Fibroblast of skin of back (primary cell): ENCODE measurements at places on chromosomes 6 and 20.

DNA sequence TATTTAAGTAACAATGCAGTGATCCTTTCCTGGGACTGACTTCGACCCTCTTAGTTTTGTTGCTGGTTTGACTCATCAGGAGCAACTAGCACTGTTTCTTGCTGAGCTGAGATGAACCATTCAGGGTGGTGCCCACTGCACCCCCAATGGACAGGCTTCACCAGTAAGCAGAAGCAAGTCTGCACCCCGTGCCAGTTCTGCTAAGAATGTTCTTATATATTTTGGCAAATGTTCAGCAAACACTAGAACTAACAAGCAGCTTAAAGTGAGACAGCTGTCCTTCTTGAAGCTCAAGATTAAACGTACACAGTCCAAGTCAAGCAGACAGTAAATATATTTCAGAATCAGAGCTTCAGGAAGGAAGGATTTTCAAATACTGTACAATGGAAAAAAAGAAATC lies 561.3 kb upstream of the CDH4 start:
- DNase-seq = no peak

- DNase-seq = peak; percentile 48
These were observed 73.1 kb downstream of the OR2B2 start for GRCh38 chr6:27838945-27839625.

DNA sequence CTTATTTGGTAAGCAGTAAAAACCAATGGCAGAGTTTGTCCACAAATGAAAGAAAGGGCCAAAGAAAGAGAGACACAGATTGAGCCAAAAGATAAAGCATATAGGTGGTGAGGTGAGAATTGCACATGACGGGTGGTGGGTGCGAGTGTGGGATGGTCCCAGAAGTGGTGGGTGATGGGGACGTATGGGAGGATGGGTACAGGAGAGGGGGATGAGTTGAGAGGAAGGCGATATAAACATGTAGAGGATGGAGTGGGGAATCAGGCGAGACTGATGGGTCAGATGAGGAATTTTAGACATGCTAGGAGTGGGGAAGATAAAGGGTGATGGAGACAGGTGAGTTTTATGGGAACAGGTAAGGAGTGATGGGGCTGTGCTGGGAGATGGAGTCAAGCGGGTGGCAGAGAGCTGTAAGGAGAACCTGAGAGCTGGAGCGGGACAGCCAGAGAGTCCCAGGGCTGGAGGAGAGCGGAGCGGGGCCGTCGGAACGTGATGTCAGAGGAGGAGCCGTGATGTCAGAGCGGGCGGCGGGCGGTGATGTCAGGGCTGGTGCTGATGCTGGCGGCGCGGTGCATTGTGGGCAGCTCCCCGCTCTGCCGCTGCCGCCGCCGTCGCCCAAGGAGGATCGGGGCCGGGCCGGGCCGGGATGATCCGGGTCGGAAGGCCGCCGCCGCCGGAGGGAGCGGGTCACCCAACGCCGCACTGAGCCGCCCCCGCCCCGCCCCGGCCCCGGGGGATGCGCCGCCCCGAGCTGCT lies at the start of gene TTBK1:
Gene TTBK1 (plus strand): TSS at position 574 of the 756 bp plus-strand sequence. CDS start 3,180 bp downstream, outside the sequence.
- no peak for DNase-seq

DNA sequence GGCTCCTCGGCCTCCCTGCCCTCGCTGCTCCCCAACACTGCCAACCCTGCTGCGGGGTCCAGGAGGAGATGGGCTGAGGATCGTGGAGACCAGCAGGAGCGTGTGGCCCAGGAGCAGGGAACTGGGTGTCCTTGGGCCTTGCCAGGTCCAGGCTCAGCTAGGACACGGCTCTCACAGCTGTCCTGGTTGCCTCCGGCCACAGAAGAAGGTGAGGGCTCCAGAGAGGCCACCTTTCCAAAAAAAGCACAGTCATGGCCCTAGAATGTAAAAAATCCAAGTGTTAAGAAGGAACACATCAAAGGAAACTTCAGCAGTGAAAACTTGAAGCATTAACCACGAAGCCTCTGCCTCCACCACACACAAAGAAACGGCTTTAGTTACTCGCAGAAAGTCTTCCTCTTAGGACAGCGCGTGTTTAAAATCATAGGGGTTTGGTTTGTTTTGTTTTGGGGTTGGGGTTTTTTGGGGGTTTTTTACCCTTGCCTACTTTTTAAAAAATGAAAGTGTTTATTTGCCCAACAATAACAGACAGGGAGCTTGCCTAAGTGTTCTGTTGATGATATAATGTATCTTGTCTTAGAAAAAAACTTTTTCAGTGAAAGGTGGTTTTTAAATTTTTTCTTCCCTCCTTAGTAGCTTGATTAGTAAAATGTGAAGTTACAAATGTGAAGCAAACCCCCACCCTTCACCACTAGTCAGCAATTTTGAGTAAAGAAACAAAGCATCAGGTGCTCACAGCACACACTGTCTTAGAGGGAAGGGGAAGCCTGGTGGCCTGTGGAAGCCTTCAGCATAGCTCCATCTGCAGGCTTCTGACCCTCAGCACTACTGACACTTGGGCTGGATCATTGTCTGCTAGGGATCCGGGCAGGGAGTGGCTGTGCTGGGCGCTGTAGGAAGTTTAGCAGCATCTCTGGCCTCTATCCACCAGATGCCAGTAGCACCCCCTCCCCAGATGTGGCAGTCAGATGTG lies 60.0 kb downstream of the PTPN1 start:
- peak; percentile 23 for DNase-seq

- peak; percentile 6 for DNase-seq
These were observed 35.3 kb downstream of the TMEM181 start for GRCh38 chr6:158595223-158595622.

- DNase-seq = no peak
These were observed 1.4 kb downstream of the LTA start for GRCh38 chr6:31573239-31574105.

- no peak for DNase-seq
These were observed 98.4 kb downstream of the IPCEF1 start for GRCh38 chr6:154258064-154258757.

DNA sequence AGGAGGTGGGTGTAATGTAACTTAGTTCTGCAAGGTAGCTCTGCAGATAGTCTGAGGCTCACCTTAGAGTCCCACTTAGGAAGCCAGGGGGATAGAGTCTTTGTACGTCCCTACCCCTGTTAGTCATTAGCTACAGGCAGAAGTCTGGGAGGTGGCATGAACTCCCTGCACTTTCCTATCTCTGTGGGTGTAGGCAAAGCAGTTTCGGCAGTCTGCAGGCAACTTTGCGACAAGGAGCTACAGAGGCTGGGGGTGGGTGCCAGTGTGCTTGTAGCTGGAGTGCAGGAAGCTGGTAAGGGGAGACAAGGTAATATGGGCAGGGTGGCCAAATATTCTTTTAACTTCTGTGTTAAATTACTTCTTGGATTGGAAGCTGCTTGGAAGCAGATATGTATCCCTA lies 45.7 kb downstream of the NKAIN2 start:
- no peak for DNase-seq

GRCh38 chr6:24480705-24481104 lies 8.7 kb downstream of the GPLD1 start:
- no peak for DNase-seq

DNA sequence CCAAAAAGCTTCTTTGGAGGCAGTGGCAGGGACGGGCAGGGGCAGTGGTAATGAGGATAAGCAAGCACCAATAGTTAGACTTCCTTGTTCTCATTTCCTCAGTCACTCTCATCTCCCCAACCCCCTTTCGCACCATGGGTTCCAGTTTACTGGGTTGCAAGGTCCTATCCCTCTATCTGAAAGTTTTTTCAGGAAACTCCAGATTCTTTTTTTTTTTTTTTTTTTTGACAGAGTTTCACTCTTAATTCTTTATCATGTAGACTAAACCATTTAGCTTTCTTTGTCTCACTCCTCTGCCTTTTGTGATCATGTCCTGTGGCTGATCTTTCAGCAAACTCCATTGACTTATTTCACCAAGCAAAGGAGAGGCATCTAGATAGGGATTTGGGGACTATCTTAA lies 51.4 kb upstream of the GMDS start:
- DNase-seq = no peak

- no peak for DNase-seq
These were observed 5.6 kb downstream of the FOXC1 start for GRCh38 chr6:1615151-1615852.

- no peak for DNase-seq
These were observed 215.4 kb downstream of the TBC1D7 start for GRCh38 chr6:13112921-13113320.

DNA sequence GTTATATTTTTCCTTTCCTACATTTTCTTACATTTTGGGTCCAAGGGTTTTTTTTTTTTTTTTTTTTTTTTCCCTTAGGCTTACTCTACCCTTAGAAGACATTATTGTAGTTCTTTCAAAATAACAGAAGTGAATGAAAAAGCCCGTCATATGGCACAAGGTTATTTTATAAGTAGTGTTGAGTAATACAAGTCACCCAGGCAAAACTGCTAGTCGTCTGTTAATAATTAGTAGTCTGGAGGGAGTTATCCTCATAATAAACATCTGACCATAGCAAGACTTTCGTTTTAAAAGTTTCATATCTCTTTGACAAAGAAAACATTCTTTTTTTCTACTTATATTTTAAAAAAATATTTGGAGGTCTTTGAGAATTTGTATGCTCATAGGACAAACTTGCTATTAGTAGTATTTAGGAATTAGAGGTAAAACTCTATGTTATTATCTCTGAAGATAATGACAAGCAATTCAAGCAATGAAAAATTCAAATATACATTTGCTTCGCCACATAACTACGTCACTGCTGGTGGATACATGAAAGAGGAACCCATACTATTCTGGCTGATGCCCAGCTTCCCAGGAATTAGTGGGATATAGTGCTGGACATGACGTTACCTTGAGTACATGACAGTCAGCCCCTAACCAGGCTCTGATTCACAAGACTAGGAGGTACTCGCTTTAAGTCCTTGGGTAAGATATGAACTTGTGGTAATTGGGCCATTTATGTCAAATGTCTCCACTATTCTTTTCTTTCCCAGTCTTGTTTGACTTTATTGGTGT lies 532.8 kb downstream of the GRIK2 start:
- peak; percentile 4 for DNase-seq

DNA sequence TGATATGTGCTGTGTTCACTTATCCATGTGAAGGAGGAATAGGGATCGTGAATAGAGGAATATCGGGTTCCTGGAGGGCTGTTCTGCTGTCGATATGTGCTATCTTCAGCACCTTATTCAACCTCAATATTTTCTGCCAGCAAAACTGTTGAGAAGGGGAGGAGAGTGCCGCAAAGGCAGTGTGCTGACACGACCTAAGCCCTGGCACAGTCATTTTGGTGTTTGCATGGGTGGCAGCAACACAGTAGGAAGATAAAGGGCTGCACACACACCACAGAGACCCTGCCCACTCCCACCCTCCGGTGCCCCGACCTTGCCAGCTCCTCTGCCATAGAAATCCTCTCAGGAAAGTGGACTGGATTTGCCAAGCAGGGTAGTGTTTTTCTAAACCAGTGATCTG lies 47.0 kb downstream of the ZDHHC14 start:
- DNase-seq = no peak

DNA sequence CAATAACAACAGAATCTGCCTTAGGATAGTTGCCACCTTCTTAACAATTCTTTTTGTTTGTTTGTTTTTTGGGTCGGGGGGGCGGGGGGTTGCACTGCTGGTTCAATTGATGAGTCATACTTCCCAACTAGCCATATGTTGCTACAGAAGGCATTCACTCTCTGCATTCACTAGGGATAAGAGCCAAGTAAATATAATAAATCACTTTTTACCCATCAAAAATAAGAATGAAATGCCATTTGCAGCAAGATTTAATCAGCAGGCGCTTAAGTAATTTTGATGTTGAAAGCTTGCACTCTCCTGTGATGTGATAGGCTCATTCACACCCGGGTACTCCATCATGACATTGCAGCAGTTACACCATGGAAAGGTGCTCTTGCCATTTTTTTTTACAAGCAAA lies 209.8 kb downstream of the HIVEP2 start:
- no peak for DNase-seq

DNA sequence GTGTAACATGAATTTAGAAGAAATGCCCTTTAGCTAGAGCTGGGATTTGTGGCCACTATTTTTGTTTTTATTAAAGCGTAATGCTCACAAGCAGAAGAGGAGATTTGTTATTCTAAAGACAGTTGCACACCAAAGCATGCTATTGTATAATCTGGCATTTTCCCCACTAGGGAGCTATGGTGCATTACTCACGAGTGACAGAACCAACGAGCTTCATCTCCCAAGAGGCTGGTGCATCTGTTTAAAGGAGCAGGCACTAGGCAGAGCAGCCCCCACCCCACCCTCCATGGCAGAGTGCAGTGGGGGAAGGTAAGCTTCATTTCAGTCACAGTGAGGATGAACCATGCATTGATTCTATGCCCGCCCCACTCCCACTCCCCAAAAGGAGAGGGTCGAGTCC lies 287.3 kb upstream of the TSHZ2 start:
- peak; percentile 59 for DNase-seq

GRCh38 chr6:107488875-107489635 lies 862 bp upstream of the SOBP start:
- DNase-seq = peak; percentile 29

DNA sequence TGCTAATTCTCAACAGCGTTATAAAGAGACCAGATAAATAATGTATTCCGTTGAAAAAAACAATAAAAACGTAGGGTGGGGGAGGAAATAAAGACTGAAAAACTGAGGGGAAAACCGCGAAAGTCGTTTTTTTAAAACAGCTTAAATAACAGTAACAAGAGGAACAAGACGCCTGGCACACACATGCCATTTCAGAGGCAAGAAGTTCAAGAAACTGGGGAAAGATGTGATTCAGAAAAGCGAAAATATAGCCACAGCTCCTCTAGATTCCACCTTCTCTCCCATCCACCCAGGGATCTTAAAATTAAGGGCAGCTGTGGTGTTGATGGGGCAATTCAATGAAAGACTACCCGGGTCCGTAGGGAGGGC lies 1.3 kb downstream of the EPB41L2 start:
- no peak for DNase-seq

DNA sequence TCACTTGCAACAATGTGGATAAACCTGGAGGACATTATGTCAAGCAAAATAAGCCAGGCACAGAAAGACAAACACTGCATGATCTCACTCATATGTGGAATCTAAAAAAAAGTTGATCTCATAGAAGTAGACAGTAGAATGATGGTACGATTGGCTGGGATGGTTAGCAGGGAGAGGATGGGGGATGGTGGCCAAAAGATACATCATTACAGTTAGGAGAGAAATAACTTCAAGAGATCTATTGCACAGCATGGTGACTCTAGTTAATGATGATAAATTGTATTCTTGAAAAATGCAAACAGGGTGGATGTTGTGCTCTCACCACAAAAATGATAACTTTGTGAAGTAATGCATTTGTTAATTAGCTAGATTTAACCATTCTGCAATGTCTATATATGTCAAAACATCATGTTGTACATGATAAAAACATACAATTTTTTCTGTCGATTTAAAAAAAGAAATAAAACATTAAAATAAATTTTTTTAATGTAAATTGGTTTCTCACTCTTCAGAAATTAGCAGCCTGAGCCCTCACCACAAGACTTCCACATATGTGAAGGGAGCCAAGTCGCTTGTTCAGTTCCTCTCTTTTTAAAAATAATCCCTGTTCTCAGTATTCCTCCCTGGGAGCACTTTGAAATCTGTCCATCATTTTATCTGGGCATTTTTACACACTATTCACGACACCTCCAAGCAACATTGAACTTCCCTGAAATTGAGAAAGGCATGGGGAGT lies 34.2 kb downstream of the PTPRT start:
- DNase-seq = no peak
